Stimulated activated CD4-positive, alpha-beta T cell treated with anti-CD3 and anti-CD28 coated beads, Interleukin-15, amount 100 ng/mL, for 48 hours (primary cell): ENCODE measurements at places on chromosomes 11 and 22.

- no peak for DNase-seq
Observed at GRCh38 chr11:1375955-1376258, 13.8 kb upstream of the BRSK2 start.

DNA sequence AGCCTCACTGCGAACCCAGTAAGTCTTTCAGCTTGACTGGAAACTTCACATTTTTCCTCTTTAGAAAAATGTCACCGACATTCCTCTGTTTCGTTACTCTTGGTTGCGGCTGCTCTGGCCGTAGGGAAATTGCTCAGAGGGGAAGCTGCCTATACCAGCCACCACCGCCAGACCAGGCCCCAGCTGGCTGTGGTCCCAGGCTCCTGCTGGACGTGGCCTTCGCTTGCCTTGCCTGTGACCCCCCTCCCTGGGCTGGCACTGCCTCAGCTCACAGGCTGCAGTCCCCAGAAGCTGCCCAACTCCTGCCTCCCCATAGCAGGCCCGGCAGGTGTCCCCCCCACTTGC lies 197.8 kb downstream of the MN1 start:
- DNase-seq, result no peak

GRCh38 chr11:71452199-71453036 lies 585 bp upstream of the NADSYN1 start:
- DNase-seq, result peak; percentile 32

DNA sequence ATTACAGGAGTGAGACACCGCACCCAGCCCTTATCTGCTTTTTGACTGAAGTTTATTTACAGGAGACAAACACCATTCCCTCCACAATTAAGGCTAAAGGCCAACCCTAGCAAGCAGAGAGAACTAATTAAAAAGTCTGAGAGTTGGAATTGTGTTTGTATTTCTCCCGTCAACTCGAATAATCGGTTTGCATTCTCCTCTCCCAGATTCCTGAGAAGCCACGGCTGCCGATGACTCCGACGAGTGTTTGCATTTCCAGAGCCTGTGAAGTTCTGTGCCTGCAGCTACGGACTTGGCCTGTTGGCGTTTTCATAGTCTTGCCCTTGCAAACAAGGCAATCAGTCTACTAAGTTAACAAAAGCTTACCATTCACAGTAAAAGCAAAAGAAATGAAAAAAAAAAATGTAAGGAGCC lies 73.2 kb upstream of the NUP50 start:
- DNase-seq, result no peak

- DNase-seq, result no peak
Observed at GRCh38 chr11:119551420-119552105, 128.6 kb upstream of the THY1 start.

GRCh38 chr11:19912958-19913892 lies 200.6 kb downstream of the NAV2 start:
- DNase-seq, result no peak

- DNase-seq, result no peak
Observed at GRCh38 chr11:74169738-74170458, 904 bp downstream of the C2CD3 start.

DNA sequence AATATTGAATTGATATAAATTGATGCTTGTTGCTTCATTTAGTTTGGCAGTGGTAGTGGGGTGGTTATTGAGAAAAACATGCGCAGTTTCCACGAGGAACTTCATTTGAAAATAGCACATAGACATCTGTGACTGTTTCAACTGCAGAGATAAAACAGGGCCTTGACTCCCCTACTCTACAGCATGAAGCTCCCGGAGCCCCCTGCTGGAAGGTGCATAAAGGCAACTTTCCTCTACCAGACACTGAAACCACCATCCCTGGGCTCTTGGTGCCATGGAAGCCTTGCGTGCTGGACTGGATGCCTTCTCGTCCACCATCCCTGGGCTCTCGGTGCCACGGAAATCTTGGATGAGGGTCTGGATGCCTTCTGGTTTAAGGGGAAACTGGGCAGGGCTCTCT lies 195.9 kb downstream of the CSNK2A3 start:
- DNase-seq, result no peak

DNA sequence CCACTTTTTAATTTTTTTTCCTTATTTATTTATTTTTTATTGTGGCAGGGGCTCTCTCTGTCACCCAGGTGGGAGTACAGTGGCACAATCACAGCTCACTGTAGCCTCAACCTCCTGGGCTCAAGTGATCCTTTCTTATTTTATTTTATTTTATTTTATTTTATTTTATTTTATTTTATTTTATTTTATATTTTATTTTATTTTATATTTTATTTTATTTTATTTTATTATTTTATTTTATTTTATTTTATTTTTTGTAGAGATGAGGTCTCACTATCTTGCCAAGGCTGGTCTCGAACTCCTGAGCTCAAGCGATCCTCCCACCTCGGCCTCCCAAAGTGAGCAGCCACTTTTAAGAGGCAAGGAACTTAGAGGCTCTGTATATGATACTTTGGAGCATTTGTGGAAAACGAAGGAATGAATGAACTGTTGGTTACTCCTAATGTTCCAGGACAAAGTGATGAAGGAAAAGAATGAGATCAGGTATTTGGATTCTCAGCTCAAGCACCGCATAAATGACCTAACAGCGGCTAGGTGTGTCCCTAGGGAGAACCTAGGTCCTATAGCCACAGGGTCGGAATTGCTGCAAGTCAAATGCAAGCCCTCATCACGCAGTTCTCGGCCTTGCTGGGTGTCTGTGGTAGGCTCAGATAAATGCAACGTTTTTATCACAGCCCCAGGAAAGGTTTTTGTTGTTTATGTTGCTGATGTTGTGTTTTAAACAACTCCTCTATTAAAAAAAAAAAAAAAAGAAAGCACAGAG lies 36.5 kb downstream of the ASCL2 start:
- DNase-seq, result no peak

DNA sequence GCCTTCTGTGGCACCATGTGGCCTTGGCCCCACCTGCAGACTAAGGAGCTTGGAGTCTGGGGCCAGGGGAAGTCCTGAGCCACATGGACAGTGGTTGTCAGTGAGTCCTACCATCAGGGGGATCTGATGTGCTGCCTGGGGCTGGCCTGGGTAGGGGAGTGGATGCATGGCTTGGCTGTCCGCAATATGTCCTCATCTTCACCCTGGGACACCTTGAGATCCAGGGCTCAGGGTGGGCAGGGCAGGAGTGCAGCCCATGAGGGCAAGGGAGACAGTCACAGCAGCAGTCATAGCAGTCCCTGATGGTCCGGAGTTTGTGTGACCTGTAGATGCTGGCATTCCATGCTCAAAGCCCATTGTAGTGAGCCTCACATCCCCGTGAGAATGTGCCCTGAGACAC lies 256.8 kb upstream of the B3GAT1 start:
- no peak for DNase-seq

GRCh38 chr11:130787092-130787616 lies 129.1 kb downstream of the SNX19 start:
- DNase-seq, result no peak

DNA sequence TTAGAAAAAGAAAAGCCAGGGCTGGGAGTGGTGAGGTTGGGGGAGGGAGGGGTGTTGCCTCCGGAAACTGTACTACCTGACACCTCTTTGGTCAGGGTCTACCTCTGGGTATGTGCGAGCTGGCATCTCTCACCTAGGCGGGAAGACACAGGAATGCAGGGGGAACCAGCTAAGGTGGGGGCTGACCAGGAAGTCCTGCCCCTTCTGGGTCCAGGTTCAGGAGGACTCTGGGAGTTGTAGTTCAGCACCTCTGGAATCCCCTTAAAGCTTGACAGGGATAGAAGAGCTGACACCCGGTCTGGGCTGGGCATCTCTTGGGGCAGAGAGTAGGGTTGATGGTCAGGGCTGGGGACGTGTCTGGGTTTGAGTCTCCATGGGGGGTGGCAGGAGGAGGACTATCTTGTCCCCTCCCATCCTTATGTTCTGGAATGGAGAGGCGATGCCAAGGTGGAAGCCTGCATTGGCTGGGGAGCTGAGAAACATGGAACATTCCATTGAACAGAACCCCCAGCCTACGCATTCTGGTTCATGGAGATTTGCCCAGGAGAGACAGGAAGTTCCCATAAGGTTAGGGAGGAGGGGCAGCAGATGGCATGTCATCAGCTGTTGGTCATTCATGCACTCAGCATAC lies 2.1 kb upstream of the KIAA1671 start:
- no peak for DNase-seq

- DNase-seq, result no peak
Observed at GRCh38 chr11:110468121-110468520, 38.4 kb downstream of the FDX1 start.

DNA sequence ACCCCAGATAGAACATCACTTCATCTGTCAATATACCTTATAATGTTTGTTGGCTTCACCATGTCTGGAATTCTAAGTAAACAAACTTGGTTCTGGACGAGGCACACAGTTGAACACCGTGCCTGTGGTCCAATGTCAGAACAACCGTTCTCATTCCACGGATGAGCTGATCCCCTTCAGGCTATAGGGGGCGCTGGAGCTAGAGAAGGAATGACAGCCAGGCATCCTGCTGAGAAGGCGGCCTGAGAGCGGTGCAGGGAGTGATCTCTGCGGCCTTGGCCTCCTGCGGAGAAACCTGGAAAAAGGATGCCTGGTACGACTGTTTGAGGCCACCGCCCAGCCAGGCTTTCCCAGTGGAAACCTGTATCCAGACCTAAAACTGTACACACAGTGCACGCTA lies 48.7 kb downstream of the FDX1 start:
- DNase-seq, result no peak

DNA sequence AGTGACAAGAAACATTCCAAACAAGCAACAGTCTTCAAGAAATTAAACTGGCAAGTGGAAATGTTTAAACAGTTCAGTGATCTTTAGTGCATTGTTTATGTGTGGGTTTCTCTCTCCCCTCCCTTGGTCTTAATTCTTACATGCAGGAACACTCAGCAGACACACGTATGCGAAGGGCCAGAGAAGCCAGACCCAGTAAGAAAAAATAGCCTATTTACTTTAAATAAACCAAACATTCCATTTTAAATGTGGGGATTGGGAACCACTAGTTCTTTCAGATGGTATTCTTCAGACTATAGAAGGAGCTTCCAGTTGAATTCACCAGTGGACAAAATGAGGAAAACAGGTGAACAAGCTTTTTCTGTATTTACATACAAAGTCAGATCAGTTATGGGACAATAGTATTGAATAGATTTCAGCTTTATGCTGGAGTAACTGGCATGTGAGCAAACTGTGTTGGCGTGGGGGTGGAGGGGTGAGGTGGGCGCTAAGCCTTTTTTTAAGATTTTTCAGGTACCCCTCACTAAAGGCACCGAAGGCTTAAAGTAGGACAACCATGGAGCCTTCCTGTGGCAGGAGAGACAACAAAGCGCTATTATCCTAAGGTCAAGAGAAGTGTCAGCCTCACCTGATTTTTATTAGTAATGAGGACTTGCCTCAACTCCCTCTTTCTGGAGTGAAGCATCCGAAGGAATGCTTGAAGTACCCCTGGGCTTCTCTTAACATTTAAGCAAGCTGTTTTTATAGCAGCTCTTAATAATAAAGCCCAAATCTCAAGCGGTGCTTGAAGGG lies 6.0 kb downstream of the MALAT1 start:
- no peak for DNase-seq

- no peak for DNase-seq
Observed at GRCh38 chr22:30556388-30556787, 9.8 kb upstream of the SEC14L6 start.

DNA sequence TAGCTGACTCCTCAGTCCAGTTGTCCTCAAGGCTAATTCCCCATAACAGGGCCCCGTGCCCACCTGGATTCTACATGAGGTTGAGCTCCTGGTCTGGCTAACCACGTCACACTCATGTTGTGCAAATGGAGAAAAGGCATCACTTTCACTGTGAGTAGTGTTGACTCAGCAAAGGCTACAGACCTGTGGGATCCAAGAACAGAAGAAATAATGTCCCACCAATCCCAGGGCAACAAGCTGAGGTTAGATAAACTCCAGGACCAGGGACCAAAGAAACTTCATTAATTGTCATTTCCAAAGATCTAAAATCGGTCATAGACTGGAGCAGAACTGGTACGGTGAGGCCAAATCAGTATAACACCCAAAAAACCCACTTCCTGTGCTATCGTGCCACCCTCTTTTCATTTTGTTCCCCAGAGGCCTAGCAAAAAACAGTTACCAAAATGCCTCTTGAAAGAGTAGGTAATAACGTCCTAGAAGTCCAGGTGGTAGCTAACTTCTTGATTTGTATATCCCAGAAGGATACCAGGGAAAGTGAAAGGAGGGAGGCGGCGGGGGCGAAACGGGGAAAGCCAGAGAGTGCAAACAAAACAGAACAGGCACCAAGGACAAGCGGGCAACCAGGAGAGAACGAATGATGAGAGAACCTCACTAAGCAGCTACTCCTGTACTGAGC lies 1.4 kb downstream of the PCSK7 start:
- DNase-seq, result peak; percentile 55

GRCh38 chr11:30579415-30580175 lies 6.6 kb downstream of the MPPED2 start:
- no peak for DNase-seq

DNA sequence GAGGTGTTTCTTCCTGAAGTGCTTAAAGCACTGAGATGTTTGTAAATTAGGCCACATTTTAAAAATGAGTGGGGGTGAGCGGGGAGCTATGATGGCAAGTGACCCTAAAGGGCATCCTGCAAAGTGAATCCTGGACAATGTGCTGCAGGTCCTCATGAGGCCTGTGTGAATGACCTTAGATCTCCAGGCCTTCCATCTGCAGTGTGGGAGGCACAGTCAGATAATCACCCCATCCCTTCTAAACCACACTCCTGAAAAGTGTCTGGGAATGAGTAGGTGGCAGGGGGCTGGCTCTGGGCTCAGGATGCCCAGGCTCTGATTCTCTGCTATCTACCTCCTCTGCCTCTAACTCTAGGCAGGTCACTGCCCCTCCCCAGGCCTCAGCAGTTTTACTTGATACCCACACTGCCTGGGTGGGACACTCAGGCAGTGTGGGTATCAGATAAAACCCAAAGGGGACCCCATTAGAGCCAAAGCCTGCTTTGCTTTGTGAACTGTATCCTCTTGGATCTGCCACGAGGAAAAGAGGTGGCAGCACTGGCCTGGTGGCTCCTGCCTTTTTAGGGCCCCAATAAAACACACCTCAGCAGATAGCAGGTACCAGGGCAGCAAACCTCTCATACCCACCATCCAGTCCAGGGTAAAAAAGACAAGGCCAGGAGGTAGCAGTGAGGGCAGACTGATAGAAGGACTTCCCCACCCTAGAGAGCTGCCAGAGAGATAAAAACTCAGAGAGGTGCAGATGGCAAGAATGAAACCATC lies 10.5 kb downstream of the STARD10 start:
- DNase-seq, result no peak

DNA sequence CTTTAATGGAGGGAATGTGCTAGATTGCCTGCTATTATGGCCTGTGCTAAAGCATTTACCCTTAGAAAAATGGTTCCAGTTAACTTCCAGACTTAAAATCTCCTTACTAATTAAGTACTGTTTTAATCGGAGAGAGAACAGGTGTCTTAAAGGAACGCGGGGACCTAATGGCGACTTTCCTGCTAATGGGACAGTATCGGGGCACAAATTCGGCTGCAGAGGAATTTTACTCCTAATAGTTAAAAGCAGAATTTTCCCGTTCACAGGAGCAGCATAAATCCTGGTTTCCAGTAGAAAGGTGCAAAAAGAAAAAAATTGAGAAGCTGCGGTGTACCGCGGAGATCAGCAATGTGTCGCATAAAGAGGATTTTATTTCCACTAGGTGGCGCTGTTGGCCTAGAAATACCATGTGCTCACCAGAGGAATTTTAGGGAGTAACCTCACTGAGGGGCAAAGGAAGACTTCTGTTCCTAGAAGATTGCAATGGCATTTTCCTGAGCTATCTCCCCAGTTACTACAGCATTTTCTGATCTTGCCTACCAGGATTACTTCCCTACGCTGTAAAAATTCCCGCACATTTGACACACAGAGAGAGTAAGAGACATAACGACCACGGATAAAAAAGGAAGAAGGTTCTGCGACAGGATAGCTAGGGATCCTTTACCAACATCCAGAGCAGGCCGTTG lies 44.5 kb downstream of the ZNF280B start:
- DNase-seq, result peak; percentile 14

- peak; percentile 79 for DNase-seq
Observed at GRCh38 chr11:46346886-46347636, at the start of gene DGKZ. Gene DGKZ (plus strand): TSS chr11:46347463. CDS start chr11:46347660, 197 bp downstream.
